Stimulated activated naive CD4-positive, alpha-beta T cell treated with Interleukin-2 at 50 U/mL for 16 hours (primary cell): ENCODE measurements at places on chromosomes 7 and 10.

GRCh38 chr10:3396116-3396515 lies 223.5 kb upstream of the PITRM1 start:
- DNase-seq = no peak

- no peak for DNase-seq
Observed at GRCh38 chr7:107122486-107122911, 46.3 kb upstream of the HBP1 start.

DNA sequence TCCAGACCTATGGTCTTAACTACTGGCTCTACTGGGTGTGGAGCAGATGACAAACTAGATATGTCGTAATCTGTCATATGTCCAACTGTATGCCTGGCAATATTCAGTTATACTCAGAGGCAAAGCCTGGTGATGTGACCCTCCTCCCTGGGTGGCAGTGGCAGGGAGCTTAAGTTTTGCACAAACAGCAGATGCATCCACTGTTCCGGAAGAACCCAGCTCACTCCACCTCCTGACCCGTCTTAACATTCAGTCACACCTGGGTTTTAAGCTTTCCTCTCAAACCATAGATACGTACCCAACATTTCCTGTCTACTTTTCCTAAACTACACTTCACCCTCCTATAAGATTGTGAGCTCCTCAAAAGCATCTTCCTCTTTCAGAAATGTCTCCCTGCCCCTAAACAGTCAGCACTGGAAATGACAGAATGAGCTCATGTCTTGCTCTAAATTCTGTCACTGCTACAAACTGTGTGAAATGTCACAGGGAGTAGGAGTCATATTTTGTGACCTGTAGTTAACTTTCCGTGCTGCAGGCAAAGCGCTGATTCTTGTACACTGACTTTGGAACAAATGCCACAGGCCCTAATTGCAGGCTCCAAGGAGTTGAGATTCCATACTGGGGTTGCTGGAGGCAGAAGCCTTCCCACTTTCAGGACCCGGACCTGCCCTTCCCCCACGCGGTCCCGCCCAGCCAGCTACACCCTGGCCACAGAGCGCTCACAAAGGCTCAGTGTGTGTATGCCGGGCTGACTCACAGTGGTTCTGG lies 23.9 kb downstream of the SCD start:
- peak; percentile 40 for DNase-seq

DNA sequence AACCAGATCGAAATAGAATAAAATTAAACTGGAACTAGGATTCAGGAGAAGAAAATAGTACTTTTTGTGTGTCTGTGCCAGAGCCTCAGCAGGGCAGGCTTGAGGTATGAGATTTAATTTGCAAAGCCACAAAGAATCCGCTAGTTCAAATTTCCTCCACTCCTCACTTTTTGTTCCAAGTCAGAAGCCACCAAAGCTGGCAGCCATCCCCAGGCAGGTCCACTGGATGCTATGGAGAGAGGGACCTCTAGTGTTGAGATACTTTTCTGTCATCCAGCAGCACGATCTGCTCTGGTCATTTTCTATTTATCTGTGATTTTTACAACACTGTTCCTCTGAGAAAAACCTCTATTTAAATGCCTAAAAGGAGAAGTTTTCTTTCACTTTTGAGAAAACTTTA lies 147.9 kb upstream of the FRMD4A start:
- DNase-seq = no peak

- no peak for DNase-seq
Observed at GRCh38 chr7:80439894-80440821, 71.7 kb downstream of the GNAT3 start.

DNA sequence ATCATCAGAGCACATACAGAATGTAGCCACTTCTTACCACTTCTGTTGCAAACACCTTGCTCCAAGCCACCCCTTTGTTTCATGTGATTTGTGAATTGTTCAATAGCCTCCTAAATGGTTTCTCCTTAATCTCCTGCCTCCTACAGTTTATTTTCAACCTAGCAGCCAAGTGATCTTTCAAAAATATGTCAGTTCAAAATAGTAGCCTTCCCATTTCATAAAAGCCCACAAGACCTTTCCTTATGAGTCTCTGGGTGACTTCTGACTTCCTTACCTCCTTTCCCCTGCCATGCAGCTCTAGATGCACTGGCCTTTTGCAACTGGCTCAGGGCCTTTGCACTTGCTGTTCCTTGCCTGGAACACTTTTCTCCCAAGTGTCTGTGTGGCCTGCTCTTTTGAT lies 4.8 kb downstream of the MINDY4 start:
- no peak for DNase-seq

GRCh38 chr7:87318741-87319140 lies 26.7 kb upstream of the CROT start:
- DNase-seq = no peak

- no peak for DNase-seq
Observed at GRCh38 chr10:76469675-76470074, 1038.3 kb downstream of the LRMDA start.

- no peak for DNase-seq
Observed at GRCh38 chr10:84076047-84076388, 63.3 kb upstream of the GHITM start.

DNA sequence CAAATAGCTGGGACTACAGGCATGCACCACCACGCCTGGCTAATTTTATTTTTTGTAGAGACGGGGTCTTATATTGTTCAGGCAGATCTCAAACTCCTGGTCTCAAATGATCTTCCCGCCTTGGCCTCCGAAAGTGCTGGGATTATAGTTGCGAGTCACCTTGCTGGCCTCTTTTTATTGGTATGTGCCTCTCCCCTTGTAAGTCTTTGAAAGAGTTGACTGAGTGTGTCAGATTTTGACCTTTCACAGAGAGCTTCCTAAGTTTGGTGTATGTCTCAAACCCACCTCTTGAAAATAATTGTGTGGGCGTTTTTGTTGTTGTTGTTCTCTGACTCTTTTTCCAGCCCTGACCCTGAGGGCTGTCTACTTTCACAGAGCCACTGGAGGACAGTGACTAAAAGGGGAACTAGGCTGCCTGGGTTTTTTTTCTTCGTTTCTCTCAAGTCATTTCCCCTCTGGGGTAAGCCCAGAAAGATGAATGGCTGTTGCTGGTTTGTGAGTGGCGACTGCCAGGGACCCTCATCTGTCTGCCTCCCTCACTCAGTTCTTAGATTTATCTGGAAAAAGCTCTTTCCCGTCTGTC lies 262.8 kb downstream of the ZEB1 start:
- DNase-seq = no peak

DNA sequence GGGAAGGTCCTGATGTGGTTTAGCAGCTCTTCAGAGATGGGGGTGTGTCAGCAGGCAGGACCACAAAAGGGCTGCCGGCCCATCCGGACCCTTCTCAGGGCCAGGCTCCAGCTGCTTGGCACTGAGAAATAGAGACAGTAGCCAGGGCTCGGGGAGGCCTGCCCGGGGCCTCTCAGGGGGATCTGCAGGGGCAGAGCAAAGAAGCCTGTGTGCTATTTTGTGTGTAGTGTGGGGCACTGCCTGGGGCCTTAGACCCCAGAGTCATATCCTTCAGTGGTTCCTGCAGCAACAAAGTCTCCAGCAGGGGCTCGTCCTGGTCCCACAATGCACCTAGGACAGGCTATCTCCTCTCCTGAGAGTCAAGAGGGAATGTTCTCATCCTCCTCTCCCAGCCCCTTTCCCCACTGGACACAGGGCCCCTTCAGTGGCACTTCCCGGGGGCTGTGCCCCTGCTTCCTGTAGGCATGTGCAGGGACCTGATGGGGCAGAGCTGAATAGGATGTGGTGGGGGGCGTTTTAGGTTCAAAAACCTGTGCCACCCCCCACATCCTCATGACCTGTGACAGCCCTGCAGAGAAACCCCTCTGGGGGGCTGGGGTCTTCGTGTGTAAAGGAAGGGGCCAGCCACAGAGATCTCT lies 159.5 kb upstream of the RHEB start:
- no peak for DNase-seq

DNA sequence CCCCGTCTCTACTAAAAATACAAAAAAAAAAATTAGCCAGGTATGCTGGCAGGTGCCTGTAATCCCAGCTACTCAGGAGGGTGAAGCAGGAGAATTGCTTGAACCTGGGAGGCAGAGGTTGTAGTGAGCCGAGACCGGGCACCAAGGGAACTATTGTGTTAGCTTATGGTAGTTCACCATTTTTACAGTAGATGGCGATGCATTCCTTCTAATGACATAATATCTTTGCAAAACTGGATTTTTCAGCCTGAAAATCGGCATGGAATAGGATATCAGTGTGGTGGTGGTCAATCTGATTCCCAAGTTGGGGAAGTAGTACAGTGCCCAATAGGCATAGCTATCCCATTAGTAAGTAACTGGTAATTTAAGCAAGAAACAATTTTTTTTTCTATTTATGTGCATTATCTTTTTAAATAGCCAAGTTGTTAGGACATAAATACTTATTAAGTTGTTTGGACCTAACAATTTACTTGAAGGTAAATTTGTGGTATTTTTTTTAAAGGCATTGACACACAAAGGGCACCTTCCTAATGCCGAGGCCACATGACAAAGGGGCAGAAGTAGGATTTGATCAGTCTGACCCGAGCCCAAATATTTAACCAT lies 17.6 kb upstream of the IMPDH1 start:
- DNase-seq = no peak

- no peak for DNase-seq
Observed at GRCh38 chr7:157690833-157691585, 354.2 kb downstream of the DNAJB6 start.

GRCh38 chr7:148572067-148572522 lies 18.5 kb upstream of the C7orf33 start:
- no peak for DNase-seq
